ENCODE measurements at places on chromosomes 11 and 22. TPM values are rescaled to one million over a fixed set of nuclear protein-coding genes. Genes with fewer than 3 reads are reported as not detected.

The OR8D1 gene
- 0.10 TPM for total RNA-seq

The MYEOV gene
- total RNA-seq, result 1.3 TPM

The C11orf97 gene
- total RNA-seq, result not detected

The TEX54 gene
- not detected for total RNA-seq

The MPPED1 gene
- 4.4 TPM for total RNA-seq
